ENCODE measurements at places on chromosomes 2 and 18.
A peak's percentile ranks its signal among the peaks of the same experiment; 100 is the strongest.

- H3K27me3 ChIP-seq: no peaks in the 10 kb centered on the region
- no peak for DNase-seq
- H3K4me1 ChIP-seq: peaks cover 5% of the 10 kb centered on the region
Measured at GRCh38 chr2:137947728-137948336, 16.4 kb upstream of the HNMT start.

DNA sequence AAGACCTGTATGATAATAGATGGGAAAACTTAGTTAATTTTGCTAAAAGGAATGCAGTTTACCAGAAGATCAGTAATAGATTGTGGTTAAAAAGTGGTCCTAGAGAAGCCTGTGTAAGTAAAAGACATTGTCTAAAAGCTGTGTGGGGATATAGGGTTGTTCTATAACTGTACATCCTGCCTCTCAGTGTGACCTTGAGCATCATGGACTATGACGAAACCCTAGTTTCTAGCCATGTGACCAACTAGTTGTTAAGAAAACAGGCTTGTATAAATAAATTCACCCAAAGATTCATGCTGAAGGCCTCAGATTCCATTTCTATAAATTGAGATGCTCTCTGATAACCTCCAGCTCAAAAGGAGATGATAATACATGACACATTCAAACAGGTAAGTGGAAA lies 160.7 kb downstream of the IKZF2 start:
- no peak for DNase-seq
- H3K27ac ChIP-seq: no peak overlapping the region
- no peaks in the 10 kb centered on the region for H3K4me1 ChIP-seq
- H3K27me3 ChIP-seq: no peaks in the 10 kb centered on the region
- no peak overlapping the region for H3K4me3 ChIP-seq
- H3K36me3 ChIP-seq: no peaks in the 10 kb centered on the region

GRCh38 chr2:140307532-140307931 lies 1527.3 kb upstream of the NXPH2 start:
- H3K4me3 ChIP-seq: no peak overlapping the region
- DNase-seq: no peak
- no peaks in the 10 kb centered on the region for H3K36me3 ChIP-seq
- H3K27ac ChIP-seq: no peak overlapping the region
- no peaks in the 10 kb centered on the region for H3K27me3 ChIP-seq
- no peaks in the 10 kb centered on the region for H3K4me1 ChIP-seq

DNA sequence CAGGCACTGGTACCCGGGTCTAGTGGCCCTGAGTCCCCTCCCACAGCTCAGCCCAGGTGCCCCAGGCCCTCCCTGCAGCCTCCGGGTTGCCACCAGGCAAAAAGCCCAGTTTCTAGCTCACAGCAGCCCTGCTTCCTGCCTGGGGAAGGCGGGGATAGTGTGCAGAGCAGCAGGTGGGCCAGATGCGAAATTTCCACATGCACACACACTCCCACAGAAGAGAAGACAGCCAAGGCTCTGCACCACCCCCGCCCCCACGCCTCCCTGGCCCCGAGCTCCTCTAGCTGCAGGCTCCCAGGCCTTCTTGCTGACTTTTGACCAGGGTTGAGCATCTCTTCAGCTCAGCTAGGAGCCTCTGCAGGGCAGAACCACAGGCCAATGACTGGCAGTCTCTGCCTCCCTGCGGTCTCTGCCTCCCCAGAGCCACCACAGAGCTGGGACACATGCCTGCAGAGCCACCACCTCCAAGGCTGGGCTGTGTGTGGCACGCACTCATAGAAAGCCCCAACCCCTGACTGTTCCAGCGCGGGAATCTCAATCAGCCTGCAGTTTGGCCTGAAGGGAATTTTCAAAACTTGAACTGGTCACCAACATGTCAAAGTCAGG lies 7.2 kb downstream of the SLC66A2 start:
- peaks cover 22% of the 10 kb centered on the region for H3K4me1 ChIP-seq
- H3K4me3 ChIP-seq: no peak overlapping the region
- no peak for DNase-seq
- no peak overlapping the region for H3K27ac ChIP-seq
- no peaks in the 10 kb centered on the region for H3K36me3 ChIP-seq

DNA sequence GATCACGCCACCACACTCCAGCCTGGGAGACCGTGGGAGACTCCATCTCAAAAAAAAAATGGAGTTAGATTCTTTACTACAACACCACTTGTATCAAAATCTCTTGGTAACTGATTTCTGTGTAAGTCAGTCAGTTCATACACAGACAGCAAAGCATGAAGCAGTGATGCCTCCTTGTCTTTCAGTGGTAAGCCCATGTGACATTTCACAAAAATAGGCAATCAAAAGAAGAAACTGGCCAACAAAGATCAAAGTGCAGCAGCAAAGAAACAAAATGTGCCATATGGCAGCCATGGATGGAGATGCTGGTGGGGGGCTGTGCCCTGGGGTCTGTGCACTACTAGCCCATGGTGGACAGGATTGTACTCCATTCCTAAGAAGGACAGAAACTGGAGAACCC lies 6.7 kb upstream of the RAB12 start:
- no peak overlapping the region for H3K27ac ChIP-seq
- no peaks in the 10 kb centered on the region for H3K36me3 ChIP-seq
- no peak overlapping the region for H3K4me3 ChIP-seq
- peaks cover 9% of the 10 kb centered on the region for H3K27me3 ChIP-seq
- no peaks in the 10 kb centered on the region for H3K4me1 ChIP-seq
- no peak for DNase-seq

- no peak for DNase-seq
- no peak overlapping the region for H3K4me3 ChIP-seq
- H3K36me3 ChIP-seq: no peaks in the 10 kb centered on the region
Measured at GRCh38 chr2:61439241-61440002, 31.5 kb downstream of the USP34 start.

DNA sequence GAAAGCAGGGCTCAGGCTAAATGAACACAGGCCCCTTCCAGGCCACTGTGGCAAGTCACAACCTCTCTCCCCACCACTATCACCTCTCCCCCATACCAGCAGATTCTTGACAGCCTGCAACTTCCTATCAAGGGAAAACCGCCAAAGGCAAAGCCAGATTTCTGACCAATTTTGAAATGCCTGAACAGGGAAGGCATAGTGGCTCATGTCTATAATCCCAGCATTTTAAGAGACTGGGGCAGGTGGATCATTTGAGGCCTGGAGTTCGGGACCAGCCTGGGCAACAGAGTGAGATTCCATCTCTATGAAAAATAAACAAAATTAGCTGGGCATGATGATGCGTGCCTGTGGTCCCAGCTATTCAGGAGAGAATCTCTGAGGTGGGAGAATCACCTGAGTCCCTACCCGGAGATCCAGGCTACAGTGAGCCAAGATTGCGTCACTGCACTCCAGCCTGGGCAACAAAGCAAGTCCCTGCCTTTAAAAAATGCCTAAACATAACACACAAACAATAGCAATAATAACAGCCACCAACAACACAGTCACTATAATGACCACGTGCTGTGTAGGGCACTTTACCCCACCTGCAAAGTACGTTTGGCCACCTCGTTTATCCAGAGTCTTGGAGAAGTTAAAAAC lies 75.5 kb upstream of the GLI2 start:
- H3K36me3 ChIP-seq: no peaks in the 10 kb centered on the region
- peaks cover 4% of the 10 kb centered on the region for H3K4me1 ChIP-seq
- no peaks in the 10 kb centered on the region for H3K27me3 ChIP-seq
- no peak overlapping the region for H3K27ac ChIP-seq

GRCh38 chr18:70279470-70279869 lies 9.4 kb upstream of the SOCS6 start:
- peak overlapping the region; percentile 9 for H3K27ac ChIP-seq
- no peaks in the 10 kb centered on the region for H3K4me1 ChIP-seq
- H3K4me3 ChIP-seq: no peak overlapping the region
- H3K36me3 ChIP-seq: no peaks in the 10 kb centered on the region
- no peaks in the 10 kb centered on the region for H3K27me3 ChIP-seq
- no peak for DNase-seq

DNA sequence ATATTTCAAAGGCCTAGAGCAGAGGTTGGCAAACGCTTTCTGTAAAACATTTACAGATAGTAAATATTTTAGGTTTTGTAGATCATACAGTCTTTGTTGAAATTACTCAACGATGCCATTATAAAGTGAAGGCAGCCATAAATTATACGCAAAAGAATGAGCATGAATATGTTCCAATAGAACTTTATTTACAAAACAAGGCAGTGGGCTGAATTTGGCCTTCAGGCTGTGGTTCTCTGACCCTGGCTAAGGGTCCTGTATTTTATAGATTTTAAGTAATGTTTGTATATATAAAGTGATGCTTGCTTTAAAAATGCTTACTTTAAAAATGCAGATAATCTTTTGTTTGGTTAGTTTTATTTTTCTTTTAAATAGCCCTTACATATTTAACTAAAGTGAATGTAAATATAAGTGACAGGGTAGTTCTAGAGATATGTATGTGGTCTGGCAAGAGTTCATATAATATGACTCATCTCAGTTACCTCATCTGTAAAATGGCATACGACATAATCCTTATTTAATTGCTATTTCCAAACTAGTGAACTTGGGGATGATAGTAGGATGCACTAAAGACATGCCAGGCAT lies 51.7 kb upstream of the ATP5MC3 start:
- H3K27me3 ChIP-seq: no peaks in the 10 kb centered on the region
- no peaks in the 10 kb centered on the region for H3K4me1 ChIP-seq
- DNase-seq: no peak
- no peak overlapping the region for H3K4me3 ChIP-seq
- no peak overlapping the region for H3K27ac ChIP-seq

DNA sequence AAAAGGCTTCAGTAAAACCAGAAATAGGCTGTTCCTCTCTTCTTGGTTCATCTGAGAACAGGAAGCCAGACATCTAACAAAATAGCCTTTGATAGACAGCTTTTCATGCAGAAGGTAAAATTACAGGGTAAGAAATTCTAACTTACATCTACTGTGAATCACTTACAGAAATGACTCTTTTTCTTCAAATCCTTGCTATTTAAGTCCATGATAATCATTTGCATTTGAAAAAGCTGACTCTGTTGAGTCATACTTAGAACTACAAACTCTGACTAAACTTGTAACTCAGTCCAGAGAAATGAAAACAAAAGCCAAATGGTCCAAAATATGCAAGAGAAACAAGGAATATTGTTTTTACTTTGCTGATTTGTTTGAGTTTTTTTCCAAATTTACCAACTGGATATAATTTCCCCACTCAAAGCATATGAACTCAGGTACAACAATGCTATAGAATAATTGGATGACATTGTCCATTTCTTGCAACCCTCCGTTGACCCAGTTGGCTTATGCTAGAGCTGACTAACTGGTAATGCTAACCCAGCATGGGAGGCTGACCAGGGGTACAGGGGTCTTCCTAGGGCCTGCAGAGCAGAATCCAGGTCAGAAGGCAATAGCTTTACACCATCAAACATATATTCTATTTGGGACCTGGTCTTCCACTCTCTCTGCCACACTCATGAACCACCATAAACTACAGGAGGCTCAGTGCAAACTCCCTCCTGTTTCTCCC lies 18.8 kb upstream of the MREG start:
- no peaks in the 10 kb centered on the region for H3K27me3 ChIP-seq
- H3K4me3 ChIP-seq: no peak overlapping the region
- H3K27ac ChIP-seq: no peak overlapping the region
- H3K4me1 ChIP-seq: no peaks in the 10 kb centered on the region

GRCh38 chr2:45902781-45903375 lies 251.4 kb downstream of the PRKCE start:
- no peak for DNase-seq
- H3K27ac ChIP-seq: no peak overlapping the region
- no peaks in the 10 kb centered on the region for H3K4me1 ChIP-seq
- H3K4me3 ChIP-seq: no peak overlapping the region
- H3K36me3 ChIP-seq: no peaks in the 10 kb centered on the region

DNA sequence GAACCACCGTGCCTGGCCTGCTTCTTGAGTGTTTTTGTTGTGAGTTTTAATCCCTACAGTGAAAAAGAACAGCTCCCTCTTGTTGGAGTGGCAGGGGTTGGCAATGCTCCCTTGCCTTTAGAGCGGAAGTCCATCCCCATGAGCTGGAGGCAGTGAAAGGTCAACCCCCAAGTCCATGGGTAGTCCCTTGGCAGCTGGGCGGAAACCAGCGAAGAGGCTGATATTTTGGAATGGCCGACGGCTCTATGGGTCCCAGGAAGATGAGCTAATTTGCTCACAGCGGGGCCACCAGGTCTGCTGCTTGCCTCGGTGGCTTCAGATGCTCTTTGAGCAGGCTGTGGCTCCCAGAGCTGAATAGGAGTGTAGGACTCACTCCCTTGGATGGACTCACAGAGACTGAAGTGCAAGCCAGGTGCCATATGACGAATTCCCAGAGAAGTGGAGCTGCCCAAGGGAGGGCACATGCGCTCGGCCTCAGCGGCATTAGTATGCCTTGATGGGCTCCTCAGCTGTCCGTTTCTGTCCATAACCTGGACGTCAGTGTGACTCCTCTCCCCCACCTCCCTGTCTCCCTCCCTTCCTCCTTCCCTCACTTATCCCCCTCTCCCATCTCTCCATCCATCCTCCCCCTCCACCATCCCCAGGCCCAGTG lies 25.4 kb upstream of the RHOB start:
- peaks cover 3% of the 10 kb centered on the region for H3K4me1 ChIP-seq
- no peak for DNase-seq
- no peak overlapping the region for H3K27ac ChIP-seq
- H3K36me3 ChIP-seq: no peaks in the 10 kb centered on the region
- no peak overlapping the region for H3K4me3 ChIP-seq
- no peaks in the 10 kb centered on the region for H3K27me3 ChIP-seq

DNA sequence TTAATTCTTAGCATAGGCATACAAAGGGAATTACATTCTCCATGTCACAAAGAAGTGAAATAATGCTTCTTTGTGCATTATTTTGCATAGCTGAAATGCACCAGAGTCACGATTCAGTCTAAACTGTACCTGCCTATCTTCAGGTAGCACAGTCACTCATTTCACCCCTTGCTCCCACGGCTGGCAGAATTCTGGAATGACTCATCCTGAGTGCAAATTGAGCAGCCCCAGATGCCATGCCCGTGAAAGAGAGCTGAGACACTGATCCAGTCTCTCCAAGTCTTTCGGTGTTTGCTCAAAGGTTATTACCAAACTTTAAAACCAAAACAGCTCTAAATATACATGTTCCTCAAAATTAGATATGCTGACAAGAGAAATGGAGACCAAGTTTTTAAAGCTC lies 168.3 kb upstream of the POU3F3 start:
- no peaks in the 10 kb centered on the region for H3K27me3 ChIP-seq
- no peak overlapping the region for H3K4me3 ChIP-seq
- DNase-seq: no peak
- H3K4me1 ChIP-seq: no peaks in the 10 kb centered on the region

DNA sequence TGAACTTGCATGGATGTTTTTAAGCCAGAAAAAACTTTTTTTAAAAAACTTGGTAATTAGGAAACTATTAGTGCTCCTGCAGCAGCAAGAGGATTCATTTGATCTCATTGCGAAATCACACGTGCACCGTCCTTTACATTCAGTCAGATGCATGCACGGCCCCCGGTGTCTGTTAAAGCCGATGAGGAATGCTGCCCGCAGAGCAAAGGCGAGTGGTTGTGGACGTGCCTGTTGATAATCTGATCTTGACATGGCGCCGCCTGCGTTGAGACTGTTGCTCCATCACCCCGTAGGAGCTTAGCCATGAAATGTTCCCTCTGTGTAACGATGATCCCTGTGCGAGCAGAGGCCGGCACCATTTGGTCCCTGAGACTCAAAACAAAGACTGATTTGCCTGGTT lies 300.0 kb downstream of the GBX2 start:
- H3K4me1 ChIP-seq: no peaks in the 10 kb centered on the region
- H3K36me3 ChIP-seq: no peaks in the 10 kb centered on the region
- no peak overlapping the region for H3K4me3 ChIP-seq

GRCh38 chr2:231168460-231169139 lies 29.8 kb upstream of the ARMC9 start:
- no peaks in the 10 kb centered on the region for H3K27me3 ChIP-seq
- no peak for DNase-seq
- H3K36me3 ChIP-seq: peaks cover 48% of the 10 kb centered on the region
- H3K4me3 ChIP-seq: no peak overlapping the region

GRCh38 chr2:26639685-26640243 lies 1.4 kb downstream of the CIB4 start:
- H3K36me3 ChIP-seq: no peaks in the 10 kb centered on the region
- H3K4me1 ChIP-seq: no peaks in the 10 kb centered on the region
- no peak overlapping the region for H3K27ac ChIP-seq
- no peak for DNase-seq
- no peak overlapping the region for H3K4me3 ChIP-seq
